ENCODE measurements at places on chromosomes 4 and X. TPM values are rescaled to one million over a fixed set of nuclear protein-coding genes. Genes with fewer than 3 reads are reported as not detected.

TRIM75 gene
- total RNA-seq: not detected

FRAS1 gene
- 1.3 TPM for total RNA-seq

IDUA gene
- total RNA-seq: 8.2 TPM

GPRASP2 gene
- 11.7 TPM for total RNA-seq

CXCL6 gene
- total RNA-seq: not detected

PSAPL1 gene
- not detected for total RNA-seq

RGS12 gene
- 10.3 TPM for total RNA-seq

MPC1L gene
- total RNA-seq: not detected

ZNF718 gene
- total RNA-seq: 1.5 TPM
